Right ventricle myocardium superior (tissue), 1 donor: ENCODE measurements at places on chromosomes 6 and 20. TPM values are rescaled to one million over a fixed set of nuclear protein-coding genes. Genes with fewer than 3 reads are reported as not detected.

XRN2 gene
- total RNA-seq: 31.7 TPM

FLRT3 gene
- 0.05 TPM for total RNA-seq

PAK5 gene
- total RNA-seq: not detected

TXLNB gene
- total RNA-seq: 125 TPM

ANKRD66 gene
- total RNA-seq: not detected

SLC22A7 gene
- not detected for total RNA-seq

SPDEF gene
- total RNA-seq: not detected

DNA sequence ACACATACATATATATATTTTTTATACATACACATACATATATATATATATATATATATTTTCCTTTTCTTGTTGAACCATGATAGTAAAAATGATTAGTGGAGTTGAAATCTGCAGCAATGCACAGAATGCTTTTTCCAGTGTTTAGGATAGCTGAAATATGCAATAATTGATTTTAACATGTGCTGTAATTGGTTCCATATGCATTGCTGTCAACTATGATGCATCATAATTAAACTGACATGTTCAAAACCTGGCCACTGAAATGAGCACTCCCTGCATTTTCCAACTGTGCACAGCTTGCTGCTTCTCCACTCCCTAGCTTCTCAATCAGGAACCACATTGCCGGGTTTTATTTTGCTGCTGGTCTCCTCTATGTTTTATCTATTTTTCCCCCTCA, 358.3 kb downstream of the PAX1 start:
- no peak for DNase-seq

GRCh38 chr6:128655978-128656498, 135.6 kb upstream of the PTPRK start:
- no peak for DNase-seq

DNA sequence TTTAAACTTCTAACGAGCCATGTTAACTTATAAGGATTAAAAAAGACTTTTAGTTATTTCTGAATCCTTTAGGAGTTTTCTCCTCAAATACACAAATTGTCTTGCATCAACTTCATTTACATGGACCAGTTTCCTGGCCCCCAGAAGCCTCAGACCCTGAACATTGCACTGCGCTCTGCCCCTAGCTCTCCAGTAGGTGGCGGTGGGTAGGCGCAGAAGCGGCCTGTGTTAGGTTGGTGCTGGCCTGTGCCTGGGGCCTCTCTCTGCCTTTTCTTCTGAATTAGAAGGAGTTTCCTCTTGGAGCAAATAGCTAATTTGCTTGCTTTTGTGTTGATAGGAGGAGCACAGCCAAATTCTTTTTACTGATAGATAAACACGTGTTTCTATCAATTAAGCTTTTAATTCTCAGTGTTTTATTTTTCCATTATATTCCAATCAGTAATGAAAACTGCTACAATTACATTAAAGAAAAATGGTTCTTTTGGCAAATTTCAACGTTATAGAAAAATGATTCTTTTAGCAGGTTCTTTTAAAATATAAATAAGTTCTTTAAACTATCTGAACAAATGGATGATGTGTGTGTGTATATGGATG, 44.4 kb downstream of the DTD1 start:
- peak; percentile 69 for DNase-seq

DNA sequence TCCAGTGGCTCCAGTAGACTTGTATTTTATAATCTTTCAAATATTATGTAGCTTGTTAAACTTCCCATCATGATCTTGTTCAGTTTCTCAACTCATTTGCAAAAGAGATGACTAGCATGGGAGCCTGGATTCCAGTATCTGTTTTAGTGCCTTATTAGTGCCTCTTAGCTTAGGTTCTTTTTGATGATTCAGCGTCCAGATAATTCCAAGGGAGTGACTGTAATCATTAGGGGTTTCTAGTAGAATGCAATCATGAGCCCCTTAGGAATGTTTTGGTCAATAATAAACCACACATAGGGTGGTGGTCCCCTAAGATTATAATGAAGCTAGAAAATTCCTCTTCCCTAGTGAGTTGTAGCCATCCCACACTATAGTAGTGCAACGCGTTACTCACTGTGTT, 7.0 kb downstream of the CD2AP start:
- DNase-seq: no peak

DNA sequence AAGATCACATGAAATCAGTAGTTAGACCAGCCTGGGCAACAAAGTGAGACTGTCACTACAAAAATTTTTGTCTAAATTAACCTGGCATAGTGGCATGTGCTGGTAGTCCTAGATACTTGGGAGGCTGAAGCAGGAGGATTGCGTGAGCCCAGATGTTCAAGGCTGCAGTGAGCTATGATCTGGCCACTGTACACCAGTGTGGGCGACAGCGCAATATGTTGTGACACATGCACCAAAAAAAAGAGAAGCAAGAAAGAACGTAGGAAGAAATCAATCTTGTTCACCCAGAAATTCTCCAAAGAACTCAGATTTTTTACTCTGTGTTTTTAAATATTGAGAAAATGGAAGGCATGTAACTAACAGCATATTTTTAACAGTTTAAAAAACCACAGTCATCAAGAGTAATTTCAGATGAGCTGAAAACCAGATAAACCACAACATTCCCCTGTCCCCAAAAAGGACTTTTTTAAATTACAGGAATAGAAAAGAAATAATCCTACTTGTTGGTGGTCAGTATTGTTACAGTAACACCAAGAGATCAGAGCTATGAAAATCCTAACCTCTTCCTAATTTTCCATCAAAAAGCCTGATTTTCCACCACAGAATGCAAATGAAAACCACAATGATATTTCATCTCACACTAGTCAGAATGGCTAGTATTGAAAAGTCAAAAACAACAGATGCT, 240.2 kb downstream of the KHDC1L start:
- DNase-seq: no peak

GRCh38 chr6:154907291-154907690, 87.8 kb upstream of the TIAM2 start:
- DNase-seq: no peak

DNA sequence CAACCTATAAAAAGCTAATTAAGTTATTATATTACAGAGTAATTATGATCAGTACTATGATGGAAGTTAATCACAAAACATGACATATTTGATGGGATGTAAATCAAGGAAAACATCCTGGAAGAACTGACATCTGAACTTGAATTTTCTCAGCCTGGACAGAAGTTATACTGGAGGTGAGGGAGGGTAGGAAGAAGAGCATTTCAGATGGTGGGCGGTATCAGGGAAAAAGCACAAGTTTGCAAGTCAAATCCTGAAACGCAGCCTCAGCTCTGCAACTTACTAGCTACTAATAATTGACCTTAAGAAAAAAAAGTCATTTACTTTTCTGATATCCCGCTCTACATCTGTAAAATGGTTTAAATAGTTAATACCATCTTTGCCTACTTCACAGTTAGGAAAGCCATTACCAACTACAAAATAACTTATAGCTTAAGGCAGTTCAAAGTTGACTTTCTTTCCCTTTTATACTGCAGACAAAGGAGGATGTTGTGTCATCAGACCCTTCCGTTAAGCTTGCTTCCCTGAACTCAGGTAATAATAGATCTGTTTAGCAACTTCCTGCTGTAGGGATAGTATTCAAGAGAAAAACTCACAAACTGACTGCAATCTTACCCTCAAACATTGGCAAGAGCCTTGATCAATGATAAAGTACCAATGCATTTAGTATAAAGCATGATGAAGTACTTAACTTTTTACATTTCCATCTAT, 21.0 kb downstream of the NOL7 start:
- no peak for DNase-seq

GRCh38 chr6:13655700-13656099, 40.6 kb downstream of the NOL7 start:
- DNase-seq: no peak

GRCh38 chr20:62653951-62654685, 11.8 kb downstream of the SLCO4A1 start:
- DNase-seq: no peak

DNA sequence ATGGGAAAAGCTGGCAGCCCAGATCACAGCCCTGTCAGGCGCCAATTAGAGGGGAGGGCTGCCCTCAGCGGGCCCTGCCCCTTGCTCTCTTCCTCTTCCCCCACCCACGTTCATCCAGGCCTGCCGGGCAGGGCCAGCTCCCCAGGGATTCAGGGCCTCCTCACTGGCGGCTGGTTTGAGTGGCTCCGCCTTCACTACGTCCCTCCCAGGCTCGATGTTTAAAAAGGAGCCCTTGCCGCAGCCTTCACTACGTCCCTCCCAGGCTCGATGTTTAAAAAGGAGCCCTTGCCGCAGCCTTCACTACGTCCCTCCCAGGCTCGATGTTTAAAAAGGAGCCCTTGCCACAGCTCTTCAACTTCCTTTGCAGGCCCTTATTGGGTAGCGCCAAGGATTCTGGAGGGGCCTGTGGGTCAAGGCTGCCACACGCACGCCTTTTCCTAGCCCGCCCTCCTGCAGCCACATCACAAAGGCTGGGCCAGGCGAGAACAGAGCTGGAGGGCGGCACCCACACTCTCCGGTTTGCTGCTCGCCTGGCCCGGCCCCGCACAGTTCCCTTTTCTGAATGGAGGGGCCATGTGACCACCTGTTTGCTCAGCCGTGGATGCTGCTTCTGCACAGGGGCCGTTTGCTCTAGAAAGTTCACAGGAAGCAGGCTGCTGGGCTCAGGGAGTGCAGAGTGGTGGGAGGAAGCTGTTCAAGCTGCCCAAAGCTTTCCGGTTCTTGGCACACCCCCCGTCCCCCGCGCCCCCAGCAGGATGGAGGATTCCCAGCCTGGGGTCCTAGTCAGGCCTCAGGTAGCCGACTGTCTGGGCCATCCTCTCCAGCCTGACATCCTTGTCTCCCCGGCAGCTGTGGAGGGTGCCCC, 1.6 kb downstream of the SLC17A9 start:
- peak; percentile 84 for DNase-seq

- no peak for DNase-seq
These were observed 73.7 kb upstream of the HIVEP1 start for GRCh38 chr6:11938285-11938890.

DNA sequence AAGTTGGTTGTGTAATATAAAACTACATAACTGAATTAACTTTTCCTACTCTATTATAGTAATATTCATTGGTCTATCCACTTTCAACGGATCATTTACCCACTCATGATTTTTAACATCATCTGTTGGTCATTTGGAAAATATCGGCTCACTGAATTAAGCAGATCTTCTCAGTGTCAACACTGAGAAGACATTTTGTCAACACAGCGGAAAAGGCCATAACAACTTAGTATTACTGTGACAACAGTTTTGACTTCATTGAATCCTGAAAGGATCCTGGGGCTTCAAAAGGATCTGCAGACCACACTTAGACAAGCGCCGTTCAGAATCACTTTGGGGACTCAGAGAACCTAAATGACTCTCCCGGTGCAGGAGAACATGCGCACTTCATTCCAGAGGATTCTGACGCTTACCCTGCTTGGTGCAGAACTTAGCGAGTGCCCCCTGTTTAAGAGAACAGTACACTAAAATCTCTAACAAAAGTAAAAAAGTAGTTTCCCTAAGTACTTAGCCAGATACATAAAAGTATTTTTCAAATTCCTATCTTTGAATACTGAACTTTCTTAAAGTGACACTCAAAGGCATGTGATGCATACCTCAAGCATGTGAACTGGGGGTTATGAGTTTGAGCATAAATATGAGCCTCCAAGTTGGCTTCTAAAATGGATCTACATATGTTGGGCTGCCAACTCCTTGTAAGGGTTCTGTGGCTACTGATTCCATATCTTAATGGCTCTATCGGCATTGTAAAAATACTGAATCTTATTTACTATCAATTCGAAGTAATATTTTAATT, 4.0 kb downstream of the ZBTB2 start:
- no peak for DNase-seq

- no peak for DNase-seq
These were observed 51.3 kb downstream of the ZNF831 start for GRCh38 chr20:59214606-59215547.

GRCh38 chr6:79202556-79202955, 31.9 kb downstream of the HMGN3 start:
- DNase-seq: no peak

GRCh38 chr6:35218021-35218420, 4.3 kb downstream of the SCUBE3 start:
- DNase-seq: no peak

- no peak for DNase-seq
These were observed 15.4 kb downstream of the EZR start for GRCh38 chr6:158803733-158804143.

- DNase-seq: no peak
These were observed 105.6 kb downstream of the TCP11 start for GRCh38 chr6:35035481-35036030.

- DNase-seq: no peak
These were observed 11.1 kb downstream of the CBFA2T2 start for GRCh38 chr20:33501000-33501399.

DNA sequence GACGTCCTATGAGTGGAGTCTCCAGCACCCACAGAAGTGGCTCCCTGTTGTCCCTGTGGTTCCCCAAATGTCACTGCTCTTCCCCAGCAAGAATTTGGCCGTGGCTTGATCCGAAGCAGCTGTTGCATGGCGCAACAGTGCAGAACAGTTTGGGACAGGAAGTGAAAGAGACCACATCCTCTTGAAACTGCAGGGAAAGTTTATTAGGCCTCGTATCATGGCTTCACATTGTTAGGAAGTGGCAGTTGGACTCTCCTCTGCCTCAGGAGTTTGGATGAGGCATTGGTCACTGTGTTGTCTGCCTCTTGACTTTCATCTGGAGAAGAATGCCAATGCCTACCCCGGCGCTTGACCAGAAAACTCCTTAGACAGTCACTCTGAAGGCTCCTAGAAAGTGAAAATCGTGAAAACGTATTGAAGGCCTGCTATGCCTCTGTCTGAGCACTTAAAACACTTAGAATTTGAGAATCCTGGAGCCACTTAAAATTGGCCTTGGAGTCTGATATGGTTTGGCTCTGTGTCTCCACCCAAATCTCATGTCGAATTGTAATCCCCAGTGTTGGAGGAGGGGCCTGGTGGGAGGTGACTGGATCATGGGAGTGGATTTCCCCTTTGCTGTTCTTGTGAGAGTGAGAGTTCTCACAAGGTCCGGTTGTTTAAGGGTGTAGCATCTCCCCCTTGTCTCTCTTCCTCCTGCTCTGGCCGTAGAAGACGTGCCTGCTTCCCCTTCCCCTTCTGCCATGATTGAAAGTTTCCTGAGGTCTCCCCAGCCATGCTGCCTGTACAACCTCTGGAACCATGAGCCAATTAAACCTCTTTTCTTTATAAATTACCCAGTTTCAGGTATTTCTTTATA, 334.9 kb upstream of the JARID2 start:
- peak; percentile 64 for DNase-seq

GRCh38 chr6:2794171-2794730, 29.1 kb downstream of the WRNIP1 start:
- no peak for DNase-seq

GRCh38 chr20:733861-734260, 34.4 kb downstream of the SLC52A3 start:
- no peak for DNase-seq

DNA sequence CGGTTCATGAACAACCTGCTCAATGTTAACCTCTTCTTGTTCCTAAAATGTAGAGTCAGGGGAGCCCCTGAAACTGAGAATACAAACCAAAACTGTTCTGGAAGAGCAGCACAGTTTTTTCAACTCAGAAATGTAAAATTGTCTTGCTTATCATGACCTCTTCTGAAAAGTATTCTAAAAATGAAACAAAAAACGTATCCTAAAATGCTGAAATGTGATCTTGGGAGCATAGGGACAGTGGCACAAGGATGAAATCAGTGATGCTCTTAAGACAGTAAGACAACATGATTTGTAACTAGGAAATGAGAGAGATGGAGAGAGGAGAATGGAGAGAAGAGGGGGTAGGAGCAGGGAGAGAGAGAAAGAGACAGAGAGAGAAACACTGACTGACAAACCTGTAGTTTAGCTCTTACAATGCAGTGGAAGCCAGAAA, 27.5 kb downstream of the NCOA7 start:
- DNase-seq: no peak

- peak; percentile 30 for DNase-seq
These were observed 11.3 kb upstream of the MYT1 start for GRCh38 chr20:64152906-64153305.

GRCh38 chr6:41785689-41786450, 1.6 kb upstream of the TOMM6 start:
- DNase-seq: peak; percentile 62
